Right forelimb (tissue), 1 donor: ENCODE measurements at places on chromosomes 6 and 20.
A peak's percentile ranks its signal among the peaks of the same experiment; 100 is the strongest.

DNA sequence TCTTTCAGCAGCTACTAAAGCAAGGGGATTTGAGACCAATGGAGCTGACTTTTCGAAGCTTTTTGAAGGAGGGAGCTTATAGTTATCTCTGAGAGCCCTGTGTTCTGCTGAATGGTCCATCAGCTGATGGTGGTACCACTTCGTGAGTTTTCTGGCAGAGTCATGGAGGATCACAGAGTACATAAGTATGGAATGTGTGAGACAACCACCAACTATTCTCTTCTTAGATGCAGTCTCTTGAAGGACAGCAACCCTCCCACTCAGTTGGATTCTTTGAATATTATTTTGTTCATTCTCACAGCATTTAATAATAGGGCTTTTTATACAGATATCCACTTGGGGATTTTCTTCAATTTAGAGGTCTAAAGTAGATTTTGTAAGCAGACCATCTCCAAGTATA lies 75.3 kb downstream of the ELOVL2 start:
- DNase-seq = no peak

GRCh38 chr6:71289039-71289801 lies 609 bp downstream of the OGFRL1 start:
- DNase-seq = peak; percentile 61

DNA sequence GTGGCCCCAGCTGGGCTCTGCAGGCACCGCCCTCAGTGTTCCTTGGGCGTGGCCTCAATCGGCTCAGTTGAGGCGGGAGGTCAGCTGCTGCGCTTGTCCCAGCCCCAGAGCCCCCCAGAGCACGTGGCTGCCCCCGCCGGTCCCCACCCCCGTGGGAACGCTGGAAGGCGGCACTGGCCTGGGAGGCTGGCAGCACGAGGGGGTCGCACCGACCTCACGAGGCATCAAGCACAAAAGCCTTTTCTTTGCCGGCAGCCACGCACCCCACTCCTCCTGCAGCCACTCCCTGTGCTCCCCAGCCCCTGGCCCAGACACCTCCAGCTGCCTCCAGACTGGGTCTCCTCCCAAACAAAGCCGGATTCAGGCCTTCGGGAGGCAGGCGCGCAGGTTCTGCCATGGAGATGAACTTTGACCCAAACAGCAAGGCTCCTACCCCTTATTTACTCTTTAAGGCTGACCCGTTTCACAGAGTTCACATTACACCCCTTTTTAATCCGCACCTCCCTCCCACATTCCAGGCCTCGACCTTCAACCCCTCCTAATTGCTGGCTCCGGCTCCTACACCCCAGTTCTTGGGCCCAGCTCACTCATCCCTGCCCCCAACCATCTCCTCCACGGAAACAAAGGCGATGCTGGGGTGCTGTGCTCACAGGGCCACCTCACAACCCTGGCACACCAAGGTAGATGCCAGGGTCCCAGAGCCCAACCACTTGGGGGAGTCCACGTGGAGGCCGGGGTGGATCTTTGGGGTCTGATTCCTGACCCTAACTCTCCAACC lies 111.7 kb downstream of the NOL4L start:
- no peak for DNase-seq

- DNase-seq = no peak
Observed at GRCh38 chr6:147881432-147881831, 372.9 kb downstream of the SAMD5 start.

DNA sequence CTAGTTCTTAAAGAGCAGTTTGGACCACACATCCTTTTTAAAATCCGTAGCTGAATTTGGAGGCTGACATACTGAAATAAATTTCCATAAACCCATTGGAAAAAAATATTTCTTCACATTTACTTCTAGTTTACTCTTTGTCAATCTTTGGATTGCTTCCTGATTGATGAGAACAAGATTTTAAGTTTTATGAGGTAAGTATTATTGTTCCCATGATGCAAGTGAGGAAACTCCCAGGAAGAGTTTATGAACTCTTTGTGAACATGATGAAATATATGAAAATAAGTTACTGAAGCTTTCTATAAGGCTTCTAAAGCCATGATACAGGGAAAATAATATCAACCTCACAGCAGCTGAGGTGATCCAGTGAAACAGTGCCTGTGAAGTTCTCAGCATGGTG lies 320.0 kb downstream of the GJA1 start:
- DNase-seq = no peak

- no peak for DNase-seq
Observed at GRCh38 chr6:115898246-115898645, 162.4 kb downstream of the FRK start.

- DNase-seq = no peak
Observed at GRCh38 chr6:12735786-12736185, 19.2 kb downstream of the PHACTR1 start.

- DNase-seq = no peak
Observed at GRCh38 chr20:14488756-14489479, 151.5 kb upstream of the FLRT3 start.

DNA sequence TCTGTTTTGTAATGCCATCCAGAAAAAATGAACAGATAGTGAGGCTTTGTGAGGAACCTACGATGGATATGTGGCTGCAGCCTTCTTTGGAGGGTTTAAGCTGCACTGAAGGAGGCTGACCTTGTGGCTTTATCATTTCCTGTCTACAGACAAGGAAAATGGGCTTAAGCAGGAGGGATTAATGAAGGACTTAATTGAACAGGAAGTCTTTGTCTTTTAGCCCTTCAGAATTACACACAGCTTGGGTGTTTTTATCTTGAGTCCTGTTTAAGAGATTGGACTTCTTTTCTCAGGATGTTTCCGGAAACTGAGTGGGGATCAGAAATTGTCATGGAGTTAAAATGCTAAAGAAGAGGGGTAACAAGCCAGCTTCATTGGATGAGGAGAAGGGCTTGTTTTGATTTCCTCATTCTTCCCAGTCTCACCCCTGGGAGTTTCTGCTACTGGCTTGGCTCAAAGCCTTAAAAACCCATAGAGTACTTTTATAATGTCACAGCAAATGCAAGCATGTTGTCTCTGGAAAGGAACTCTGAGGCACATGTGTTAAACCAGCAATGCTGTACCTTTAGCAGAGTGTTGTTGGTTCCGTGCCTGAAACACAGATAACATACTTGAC lies 193.6 kb downstream of the JARID2 start:
- DNase-seq = no peak

DNA sequence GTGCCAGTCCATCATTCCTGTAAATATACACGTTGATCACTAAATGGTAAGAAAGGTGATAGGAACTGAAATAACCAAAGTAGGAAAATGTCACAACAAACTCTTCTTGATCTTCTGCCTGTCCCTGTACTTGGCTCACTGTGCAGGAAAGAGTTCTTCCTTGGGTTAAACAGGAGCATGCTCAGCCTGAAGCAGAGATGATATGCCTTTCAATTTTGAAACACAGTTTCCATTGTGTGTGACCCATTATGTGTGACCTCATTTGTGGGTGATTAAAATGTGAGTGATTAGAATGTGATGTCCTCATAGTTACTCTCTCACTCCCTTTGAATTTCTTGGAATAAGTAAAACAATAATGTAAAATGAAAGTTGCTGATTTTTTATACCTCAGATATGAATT lies 427.2 kb upstream of the AGPAT4 start:
- no peak for DNase-seq

GRCh38 chr20:41587956-41588355 lies 30.2 kb downstream of the CHD6 start:
- no peak for DNase-seq

GRCh38 chr6:158638324-158638854 lies 6.2 kb downstream of the DYNLT1 start:
- DNase-seq = no peak

DNA sequence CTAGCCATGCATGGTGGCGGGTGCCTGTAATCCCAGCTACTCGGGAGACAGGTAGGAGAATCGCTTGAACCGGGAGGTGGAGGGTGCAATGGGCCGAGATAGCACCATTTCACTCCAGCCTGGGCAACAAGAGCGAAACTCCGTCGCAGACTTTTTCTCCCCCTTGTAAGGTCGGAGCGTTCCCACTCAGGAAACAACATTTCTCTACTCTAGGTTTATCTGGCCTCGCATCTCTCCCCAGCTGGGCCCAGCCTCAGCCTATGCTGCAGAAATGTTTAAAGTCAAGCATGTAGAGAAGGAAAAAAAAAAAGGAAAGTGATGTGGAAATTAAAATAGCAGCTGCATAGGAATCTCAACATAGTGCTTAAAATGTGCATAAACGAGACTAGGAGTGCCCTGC lies 172.3 kb downstream of the TRIM27 start:
- no peak for DNase-seq

DNA sequence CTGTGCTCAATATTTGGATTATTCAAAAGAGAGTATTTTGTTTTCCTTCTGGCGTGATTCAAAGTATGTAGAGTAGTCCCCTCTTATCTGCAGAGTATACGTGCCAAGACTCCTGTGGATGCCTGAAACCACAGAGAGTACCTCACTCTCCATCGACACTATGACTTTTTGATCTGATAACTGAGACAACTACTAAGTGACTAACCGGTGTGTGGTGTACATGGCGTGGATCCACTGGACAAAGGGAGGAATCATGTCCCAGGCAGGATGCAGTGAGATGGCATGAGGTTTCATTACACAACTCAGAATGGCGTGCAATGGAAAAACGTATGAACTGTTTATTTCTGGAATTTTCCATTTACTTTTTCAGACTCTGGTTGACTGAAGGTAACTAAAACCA lies 112.2 kb upstream of the PDE7B start:
- DNase-seq = no peak

DNA sequence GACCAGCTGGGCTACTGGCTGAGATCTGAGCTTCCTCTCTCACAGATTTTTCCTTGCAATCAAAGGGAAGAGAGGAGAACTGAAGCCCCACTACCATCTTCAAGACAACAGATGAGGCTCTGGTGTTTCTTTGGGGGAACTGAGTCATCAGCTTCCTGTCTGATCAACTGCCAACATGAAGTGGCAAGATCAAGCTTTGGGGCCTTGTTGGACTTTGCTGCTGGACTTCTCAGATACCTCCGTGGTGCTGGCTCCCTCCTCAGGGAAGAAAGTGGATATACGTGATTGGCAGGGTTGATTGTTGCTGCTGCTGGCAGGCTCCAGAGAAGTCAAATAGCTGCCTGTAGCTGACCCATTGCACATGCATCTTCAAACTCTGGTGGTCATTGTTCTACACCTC lies 3.6 kb upstream of the TOX2 start:
- no peak for DNase-seq

DNA sequence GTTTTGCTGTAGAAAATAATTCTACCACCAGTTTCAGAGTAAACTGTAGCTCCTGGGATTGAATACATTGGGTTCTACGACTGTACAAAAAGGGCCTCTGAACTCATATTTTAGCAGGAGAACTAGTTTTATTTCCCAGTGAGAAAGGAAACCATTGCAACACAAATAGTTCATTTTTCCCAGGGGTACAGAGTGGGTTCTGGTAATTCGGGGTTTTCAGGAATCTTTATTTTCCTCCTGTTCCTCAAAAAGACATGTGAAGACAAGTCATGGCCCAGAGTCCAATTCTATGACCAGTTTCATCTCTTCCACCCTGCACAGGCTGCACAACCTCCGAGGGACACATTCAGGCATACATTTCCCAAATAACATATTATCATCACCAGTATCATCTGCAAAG lies 222.1 kb downstream of the HIVEP2 start:
- no peak for DNase-seq
